ENCODE measurements at places on chromosomes 7 and 10.

GRCh38 chr7:140093375-140093774 is 30.6 kb upstream of the PARP12 start:
- no peak for DNase-seq

- DNase-seq = no peak
Observed at GRCh38 chr10:129866894-129867293, 97.2 kb downstream of the EBF3 start.

GRCh38 chr7:159086301-159086925 is 58.3 kb downstream of the VIPR2 start:
- no peak for DNase-seq

GRCh38 chr10:69636626-69637605 is 6.9 kb downstream of the FAM241B start:
- DNase-seq = no peak

DNA sequence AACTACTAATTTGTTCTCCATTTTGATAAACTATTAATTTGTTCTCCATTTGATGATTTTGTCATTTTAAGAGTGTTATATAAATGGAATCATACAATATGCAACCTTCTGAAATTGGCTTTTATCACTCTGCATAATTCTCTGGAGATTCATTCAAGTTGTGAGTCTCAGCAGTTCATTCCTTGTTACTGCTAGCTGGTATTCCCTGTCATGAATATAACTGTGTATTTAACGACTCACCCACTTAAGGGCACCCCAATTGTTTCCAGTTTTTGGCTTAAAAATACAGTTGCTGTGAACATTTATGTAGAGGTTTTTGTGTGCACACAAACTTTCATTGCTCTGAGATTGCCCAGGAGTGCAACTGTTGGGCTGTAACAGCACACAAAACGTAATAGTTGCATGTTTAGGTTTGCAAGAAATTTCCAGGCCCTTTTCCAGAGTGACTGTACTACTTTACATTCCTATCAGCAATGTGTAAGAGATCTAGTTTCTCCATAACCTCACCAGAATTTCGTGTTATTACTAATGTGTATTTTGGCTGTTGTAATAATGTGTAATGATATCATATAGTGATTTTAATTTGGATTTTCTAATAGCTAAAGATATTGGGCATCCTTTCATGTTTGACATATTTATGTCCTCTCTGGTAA is 153.2 kb upstream of the ADCY1 start:
- DNase-seq = no peak

DNA sequence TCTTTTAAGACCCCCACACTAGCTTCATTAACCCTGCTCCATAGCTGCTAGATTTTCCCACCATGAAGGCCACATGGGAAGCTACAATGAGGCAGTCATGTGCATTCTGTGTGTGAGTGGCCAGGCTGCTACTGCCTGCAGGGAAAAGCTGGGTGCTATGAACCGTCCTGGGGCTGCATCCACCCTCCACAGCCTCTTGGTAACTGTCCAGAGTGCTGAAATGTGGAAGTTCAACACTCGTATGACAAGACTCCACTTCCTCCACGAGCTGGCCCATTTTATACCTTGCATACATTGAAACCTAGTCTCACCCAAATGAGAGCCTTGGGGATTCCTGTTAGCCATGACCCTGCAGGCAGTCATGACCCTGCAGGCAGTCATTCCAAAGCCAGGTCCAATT is 59.4 kb downstream of the CUZD1 start:
- DNase-seq = peak; percentile 49

DNA sequence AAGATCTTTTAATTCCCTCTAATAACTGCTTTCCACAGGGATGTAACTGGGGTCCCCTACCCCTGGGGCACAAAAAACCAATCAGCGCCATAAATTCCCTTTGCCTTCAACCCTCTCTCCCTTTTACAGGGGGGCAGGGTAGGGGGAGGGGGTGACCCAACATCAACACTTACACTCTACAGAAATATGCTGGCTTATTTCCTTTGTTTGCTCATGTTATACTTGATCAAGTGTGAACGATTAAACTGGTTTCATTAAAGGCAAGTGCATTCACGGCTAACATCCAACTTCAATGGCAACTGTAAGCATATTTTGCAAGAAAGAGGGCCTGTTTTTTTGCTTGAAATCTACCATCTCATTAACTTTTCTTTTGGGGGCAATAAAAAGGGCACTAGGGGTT is 2.9 kb downstream of the CTBP2 start:
- DNase-seq = no peak

DNA sequence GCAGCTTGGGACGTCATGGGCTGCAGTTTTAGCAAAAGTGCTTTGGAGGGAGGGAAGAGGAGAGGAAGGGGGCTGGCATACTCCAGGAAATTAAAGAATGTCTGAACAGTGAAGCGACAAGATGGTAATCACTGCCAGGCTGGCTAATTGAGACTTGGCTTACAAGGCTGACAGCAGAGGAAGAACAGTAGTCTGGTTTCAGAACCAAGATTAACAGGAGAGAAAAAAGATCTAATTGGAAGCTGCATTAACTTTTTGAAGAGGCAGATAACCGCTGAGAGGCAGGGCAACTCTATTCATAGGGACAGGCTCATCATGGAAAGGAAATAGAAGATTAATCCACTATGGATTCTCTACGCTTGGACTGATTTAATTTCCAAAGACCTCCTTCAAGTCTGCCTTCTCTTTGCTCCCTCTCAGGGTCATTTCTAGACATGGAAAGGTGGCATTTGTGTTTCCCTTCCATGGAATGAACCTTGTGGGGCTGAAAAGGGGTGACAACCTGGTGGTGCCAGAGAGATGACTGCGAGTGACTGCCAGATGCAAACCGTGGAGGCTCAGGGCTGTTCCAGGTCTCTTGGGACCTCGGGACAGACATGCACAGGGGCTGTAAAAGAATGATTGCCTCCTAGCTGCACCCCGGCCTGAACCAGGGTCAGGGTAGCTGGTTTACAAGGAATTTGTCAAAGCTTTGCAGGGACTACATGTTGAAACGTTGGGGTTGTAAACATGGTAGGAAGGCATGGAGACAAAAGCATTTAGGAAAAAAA is 210.2 kb upstream of the NPY start:
- DNase-seq = no peak

- DNase-seq = no peak
Observed at GRCh38 chr10:36324831-36325230, 682.7 kb upstream of the FZD8 start.

DNA sequence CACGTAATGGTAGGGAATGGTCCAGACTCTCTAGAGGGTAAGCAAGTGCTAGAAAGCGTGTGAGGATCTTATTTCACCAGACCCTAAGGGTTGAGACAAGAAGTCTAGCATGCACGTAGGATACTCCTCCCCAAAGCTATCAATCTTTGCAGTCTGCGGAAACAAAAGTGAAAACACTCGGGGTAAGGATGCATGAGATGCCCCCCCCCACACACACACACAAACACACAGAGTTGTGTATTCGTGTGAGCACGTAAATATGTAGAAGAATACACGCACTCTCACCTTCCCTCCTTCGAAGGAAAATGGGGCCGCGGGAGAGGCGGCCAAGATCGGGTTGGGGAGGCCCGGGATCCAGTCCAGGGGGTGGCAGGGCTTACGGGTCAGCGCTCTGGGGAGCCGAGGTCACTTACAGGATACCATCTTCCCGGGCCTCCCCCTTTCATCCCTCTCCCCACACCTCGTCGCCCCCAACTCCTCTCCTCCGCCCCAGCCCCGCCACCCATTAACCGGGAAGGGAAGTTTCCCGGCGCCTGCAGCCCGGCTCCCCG is 455 bp downstream of the CUL2 start:
- peak; percentile 33 for DNase-seq

DNA sequence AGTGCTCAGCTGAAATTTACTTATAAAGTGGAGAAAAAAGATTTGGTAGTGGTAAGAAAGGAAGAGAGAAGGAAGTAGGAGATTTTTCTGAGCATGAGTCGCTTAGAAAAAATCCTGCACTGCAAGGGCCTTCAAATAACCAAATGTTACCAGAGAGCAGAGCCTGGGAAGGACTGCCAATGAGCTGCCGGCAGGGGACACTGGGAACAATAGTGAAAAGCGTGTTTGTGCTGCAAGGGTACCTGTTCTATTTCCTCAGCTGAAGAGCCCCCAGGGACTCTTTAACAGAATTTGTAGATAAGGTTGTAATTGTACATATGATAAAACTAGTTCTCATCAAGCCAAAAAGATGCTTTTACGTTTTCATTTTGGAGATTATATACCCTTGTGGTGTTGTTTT is 696.3 kb upstream of the C7orf33 start:
- no peak for DNase-seq

GRCh38 chr10:17907641-17908040 is 44.1 kb upstream of the SLC39A12 start:
- no peak for DNase-seq

DNA sequence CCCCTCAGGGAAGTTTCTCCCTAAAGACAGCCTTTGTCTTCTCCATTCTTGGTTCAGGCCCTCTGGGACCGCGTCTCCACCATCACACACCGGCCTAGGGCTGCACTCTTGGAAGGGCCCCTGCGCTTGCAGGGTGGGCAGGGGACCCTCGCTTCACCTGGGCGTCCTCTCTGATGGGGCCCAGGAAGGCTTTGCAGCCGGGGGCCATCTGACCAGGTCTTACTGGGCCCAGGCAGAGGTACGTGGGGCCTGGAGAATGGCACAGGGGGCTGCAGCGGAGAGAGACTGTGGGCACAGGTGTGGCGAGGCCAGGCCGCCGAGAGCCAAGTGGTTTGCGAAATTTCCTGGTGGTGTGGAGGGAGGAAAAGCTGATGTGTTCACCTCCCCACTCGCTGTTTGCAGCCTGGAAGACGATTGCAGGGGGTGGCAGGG is 44.4 kb downstream of the ALOX5 start:
- no peak for DNase-seq

GRCh38 chr7:92739091-92739490 is 97.3 kb downstream of the CDK6 start:
- no peak for DNase-seq

GRCh38 chr10:61628151-61628874 is 34.4 kb upstream of the CABCOCO1 start:
- DNase-seq = no peak

DNA sequence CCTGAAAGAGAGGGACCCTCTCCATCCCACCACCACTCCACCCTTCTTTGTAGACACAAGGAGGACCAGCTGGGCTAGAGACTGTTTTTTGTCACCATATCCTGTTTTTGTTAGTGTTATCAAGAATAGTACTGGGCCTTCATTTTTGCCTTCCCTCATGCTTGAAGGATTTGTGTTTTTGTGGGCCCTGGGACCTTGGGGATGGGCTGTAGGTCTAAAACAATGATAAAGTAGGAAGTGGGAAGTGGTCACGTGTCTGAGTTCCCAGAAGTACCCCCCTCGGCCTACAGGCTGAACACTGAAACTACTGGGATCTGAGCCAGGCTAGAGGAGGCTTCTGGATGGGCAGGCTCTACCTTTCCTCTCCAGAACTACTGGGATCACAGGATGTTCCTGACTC is 8.9 kb downstream of the AGFG2 start:
- DNase-seq = no peak

GRCh38 chr10:86355571-86356038 is 11.0 kb downstream of the GRID1 start:
- DNase-seq = no peak

DNA sequence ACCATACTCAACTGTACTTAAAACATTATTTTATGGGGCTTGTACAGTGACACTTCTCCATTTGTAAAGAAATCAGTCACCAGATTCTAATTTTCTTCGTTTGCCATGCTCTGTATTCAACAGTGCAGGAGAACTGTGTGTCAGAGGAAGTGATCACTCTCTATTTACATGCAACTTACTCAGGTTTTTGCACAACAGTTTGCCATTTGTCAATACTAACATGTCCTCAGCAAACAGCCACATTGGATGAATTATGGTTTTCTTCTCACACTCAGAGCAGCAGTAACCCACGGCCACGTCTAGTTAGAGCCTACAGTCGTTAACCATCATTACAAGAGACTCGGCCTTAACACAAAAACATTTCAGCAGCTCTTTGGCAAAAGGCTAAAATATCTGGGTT is 69.2 kb upstream of the SP4 start:
- DNase-seq = no peak

GRCh38 chr10:58348571-58349033 is 13.8 kb downstream of the UBE2D1 start:
- no peak for DNase-seq

DNA sequence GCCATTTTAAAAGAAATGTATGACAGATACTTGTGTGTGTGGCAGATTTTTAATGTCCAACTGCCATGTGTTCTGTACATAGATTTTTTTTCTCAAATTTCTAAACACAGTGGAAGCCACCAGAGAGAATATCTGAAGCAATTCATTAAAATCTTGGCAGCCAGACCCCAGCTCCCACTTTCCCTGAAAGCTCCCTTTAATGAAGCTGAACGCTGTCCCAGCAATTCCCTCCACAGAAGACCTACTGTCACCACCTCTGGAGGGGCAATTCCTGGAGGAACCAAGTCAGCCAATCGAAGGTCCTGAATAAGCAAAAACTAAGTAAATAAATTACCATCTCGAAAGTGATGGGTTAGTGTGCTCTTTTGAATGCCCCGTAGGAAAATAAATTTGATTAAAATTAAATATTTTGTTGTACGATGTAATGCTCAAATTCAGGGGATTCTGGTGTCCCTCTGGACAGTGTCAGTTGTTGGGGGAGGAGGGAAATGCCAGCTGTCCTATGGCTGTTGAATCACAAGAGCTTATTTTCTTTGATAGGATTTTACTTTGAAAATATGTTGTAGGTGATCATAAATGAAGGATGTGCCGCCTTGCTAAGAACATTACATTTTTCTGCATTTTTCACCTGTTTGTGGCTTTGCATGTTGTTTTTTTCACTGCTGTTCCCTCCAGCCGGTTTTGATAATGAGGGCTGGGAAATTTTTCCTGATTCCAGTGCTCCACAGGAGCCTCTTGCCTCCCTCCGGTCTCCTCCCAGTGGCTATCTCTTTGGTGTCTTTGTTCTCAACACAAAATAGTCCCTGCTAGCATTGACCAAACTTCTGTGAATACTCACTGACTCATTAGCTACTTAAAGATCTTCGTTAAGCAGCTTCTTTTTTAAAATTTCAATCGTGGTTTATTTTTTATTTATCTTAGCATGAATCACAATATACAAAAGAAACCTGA is 9.2 kb upstream of the GSAP start:
- DNase-seq = no peak

DNA sequence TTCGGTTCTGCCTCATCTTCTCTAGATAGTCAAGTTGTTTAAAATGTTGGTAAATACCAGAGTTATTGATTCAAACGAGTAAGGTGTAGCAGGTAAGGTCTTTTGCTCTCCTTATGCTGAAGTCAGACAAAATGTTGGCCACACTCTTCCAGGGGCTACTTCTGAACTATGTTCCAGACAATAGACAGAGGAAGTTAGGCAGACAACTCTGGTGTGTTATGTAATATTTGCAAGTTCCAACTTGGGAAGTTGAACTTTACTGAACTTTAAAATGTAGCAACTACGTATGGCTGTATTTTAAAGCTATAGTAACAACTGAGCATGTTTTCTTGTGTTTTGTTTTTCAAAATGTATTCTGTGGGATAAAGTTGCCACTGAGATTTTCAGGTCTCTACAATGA is 125.7 kb upstream of the NEBL start:
- DNase-seq = no peak

All from right renal cortex interstitium (tissue), 3 donors.